ENCODE measurements at places on chromosomes 1 and 21.

DNA sequence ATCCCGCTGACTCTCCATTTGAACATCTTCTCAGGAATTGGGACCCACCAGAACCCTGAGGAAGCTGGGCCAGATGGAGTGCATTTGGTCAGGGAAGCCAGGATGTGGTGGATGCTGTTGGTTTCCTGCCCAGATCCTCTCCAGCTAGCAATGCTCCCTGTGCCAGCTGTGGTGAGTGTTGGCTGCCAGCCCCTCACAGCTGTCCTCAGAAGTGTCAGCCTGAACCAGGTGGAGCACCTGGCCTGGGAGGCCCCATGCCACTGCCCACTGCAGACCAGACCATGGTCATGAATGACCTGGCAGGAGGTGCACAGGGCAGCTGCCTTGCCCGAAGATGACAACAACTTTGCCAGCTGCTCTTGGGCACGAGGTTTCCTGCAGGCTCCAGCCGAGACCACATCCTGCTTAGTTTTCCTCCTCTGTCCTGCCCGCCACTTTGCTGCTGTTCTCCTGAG lies 54.4 kb downstream of the PRSS38 start:
- DNase-seq: no peak

DNA sequence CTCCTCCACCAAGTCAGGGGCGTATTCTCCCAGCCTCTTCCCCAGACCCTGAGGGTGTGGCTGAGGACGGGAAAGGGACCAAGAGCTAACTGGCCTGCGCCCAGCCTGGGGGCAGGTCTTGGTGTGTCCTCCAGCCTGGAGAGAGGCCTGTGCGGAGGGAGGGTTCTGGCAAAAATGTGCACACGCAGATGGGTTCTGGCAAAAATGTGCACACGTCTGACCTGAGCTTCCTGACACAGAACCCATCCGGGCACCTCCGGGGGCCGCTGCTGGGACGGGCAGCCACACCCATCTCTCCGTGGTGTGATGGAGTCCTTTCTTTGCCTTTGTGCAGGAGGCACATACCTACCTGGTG lies 23.1 kb upstream of the PKP1 start:
- peak; percentile 82 for DNase-seq

DNA sequence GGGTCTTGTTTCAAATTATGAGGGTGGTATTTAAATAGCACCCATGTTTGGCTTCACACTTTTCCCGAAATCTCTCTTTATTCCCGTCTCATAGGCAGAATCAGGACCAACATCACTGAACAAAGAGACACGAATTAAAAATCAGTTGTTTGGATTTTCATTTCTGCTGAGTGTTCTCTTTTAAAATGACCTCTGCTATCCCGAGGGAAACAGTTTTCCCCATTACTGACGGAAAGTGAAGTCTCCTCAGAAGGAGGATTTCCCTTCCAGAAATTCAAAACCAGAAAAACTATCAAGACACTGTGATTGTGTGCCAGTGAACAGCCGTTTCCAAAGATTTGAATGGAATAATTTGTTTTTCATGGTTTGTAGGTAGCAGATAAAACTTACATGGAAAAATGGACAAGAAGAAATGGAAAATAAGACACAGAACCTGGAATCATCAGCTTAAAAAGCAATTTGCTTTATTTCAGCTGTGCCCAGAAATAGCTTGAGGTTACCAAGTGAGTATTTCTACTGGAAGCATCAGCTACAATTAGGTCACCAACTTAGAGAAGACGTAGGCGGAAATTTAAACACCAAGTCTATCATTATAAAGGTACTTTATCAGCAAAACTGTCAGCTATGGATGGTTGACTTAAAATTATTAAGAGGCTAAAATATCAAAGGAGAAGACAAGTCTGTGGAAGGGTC lies 68.5 kb downstream of the RUNX1 start:
- DNase-seq: no peak

DNA sequence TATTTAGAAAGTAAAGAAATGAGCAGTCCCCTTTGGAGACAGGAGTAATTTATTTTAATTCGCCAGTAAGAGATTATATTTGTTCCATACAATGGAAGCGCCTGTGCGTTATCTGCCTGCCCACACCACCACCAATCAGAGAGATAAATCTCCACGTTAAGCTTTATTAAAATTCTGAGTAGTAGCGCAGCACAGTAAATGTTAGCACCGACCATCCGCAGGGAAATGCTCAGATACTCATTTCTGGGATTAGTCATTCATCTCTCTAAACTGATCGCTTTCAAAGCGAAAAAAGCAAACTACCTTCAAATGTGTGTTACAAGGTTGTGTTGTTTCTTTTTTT lies 1.2 kb downstream of the ETS2 start:
- no peak for DNase-seq

DNA sequence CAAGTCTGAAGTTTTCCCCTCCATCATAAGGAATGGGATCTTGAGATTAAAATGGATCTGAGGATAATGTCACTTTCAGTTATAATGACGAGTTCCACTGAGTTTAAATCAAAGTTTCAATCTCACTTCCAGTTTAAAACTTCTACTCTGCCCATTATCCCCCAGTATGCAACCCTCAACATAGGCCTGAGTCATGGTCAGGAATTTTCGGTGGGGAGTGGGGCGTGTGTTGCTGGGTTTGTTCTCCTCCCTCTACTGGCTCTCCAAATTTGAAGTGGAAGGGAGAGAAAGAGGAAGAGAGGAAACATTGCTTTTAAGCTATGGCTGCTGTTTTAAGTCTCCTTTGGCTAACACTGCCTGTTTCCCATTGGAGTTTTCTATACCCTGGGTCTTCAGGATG lies 152.9 kb downstream of the TM2D1 start:
- no peak for DNase-seq

DNA sequence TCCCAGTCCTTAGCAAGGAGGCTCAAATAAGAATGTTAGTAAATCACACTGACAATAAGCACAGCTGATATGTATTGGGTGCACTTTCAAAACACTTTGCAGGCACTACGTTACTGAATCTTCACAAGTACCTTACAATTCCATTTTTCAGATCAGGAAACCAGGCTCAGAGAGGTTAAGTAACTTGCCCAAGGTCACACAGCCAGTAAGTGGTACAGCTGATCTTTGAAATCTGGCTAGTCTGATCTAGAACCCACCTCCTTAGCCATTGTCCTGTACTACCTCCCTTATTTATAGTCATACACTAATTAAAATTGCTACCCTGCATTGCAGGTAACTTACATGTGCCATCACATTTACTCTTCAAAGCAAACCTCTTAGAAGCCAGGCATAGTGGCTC lies 122.1 kb upstream of the KLHDC7A start:
- DNase-seq: no peak

DNA sequence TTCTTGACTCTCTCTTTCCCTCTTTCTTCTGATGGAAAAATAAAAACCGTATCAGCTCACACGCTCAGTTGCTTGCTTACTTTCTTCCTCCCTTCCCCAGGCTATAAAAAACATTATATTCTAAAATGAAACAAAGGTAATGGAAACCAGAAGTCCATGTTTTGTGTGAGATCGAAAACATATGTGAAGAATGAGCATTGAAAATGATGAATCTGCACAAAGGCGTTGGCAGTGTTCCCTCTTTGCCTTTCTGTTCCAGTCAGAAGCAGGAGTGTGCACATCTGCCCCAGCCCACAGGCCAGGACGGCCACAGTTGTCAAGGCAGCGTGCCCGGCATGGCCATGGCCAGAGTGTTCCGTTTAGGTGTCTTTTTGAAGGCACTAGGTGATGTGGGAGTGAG lies 185.3 kb upstream of the USP24 start:
- DNase-seq: peak; percentile 95

DNA sequence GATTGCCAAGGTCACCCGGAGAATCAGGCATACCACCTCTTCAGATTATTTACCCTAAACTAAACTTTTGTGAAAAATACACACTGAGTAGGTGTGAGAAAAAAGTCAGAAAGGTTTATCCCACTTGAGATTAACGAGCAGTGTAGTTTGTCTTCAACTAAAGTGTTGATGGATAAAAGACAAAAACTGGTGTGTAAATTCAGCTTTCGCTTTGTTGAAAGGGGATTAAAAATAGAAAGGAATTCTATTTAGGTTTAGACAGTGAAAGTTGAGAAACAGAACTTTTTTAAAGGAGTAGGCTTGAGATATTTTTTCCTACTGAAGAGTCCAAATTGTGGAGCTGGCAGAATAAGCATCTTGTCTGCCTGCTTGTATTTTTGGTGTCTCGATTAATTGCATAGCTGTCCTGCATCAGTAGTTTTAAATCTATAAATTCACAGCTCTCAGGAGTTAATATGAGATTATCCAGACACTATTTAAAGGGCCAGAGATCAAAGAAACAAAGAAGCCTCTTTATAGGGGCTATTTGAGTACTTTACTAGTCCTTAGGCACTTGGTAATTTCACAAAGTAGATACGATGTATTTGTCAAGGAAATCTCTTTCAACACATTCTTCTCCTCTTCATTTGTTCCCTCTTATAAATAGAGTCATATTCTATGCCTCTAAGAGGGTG lies 46.7 kb upstream of the RABGAP1L start:
- DNase-seq: peak; percentile 4

GRCh38 chr1:201226859-201227488 lies 36.4 kb downstream of the IGFN1 start:
- no peak for DNase-seq

GRCh38 chr1:158654086-158654485 lies 32.4 kb downstream of the SPTA1 start:
- DNase-seq: no peak

GRCh38 chr1:108142773-108143394 lies 57.3 kb downstream of the SLC25A24 start:
- no peak for DNase-seq

GRCh38 chr1:167135281-167135840 lies 41.5 kb downstream of the STYXL2 start:
- DNase-seq: no peak

GRCh38 chr1:67429528-67430357 lies 459 bp downstream of the SERBP1 start:
- DNase-seq: no peak

- no peak for DNase-seq
Observed at GRCh38 chr21:42651515-42652401, 1.7 kb upstream of the PDE9A start.

- no peak for DNase-seq
Observed at GRCh38 chr1:28313702-28314546, 14.9 kb upstream of the MED18 start.

GRCh38 chr1:54350360-54350759 lies 55.8 kb downstream of the SSBP3 start:
- no peak for DNase-seq

DNA sequence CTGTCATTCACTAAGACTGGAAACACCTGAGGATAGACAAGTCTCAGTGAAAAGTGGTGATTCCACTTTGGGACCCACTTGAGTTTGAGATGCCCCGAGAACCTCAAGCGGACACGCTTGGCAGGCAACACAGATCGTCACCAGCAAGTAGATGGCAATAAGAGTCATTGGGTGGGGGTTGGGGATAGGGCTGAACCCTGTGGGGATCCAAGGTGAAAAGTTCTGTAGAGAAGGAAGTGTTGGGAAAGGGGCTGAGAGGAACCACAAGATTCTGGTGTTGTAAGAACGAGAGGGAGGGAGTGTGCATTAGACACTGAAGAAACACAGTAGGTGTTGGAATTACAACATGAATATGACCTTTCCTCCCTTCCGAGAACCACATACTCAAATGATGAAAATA lies 45.4 kb upstream of the TDRD10 start:
- no peak for DNase-seq

DNA sequence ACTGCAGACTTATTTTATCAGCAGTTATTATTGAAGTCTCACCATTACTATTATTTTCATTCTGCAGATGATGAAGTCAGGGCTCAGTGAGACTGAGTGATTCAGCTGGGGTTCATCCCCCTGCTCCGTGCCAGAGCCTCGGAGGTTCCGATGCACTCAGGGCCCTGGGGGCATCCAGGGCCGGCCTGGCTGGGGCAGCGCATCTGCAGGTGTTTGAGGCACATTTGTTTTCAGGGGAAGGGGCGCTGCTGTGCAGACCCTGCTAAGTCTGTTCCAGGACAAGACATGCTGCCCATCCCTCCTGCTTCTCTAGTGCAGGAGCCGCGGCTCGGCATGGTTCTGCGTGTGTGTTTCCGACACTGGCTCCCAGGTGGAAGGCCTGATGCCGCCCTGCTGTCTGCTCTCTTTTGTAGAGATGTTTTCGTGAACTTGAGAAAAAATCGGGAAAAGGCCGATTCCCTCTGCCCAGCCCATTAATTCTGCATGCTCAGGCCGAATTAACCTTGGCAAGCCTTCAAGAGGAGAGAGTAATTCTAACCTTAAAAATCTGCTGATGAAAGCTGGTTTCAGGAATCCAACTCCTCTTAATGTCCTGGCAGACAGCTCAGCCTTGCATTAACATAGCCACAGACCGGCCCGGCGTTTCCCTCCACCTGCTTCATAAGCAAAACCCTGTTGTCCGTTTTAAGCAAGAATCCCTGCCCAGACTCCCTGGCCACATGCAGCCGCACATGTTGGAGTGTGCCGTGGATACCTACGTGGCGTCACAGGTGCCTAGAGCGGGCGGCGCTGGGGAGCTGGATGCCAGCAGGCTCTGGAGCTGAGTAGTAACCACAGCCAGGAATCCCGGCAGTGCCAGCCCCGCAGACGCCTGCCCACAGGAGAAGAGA lies 316.0 kb upstream of the VAMP3 start:
- peak; percentile 38 for DNase-seq

GRCh38 chr1:100556925-100557605 lies 19.1 kb downstream of the GPR88 start:
- no peak for DNase-seq

DNA sequence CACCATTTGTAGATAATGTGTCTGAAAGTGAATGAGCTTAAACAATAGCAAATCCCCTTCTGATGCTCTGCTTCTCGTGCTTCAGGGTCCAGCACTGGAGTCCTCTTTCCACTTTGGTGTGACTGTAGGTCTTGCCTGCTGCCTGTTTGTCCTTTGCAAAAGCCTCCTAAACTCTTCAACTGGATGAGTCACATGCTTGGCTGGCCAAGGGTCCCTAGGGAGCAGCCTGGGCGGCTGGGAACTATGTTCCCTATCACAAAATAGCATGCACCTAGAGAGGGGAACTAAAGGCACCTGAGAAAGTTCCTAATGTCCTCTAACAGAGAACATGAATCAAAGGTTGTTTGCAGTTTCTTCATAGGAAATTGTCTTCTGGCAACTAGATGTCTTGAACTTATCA lies 607.2 kb upstream of the PLXNA2 start:
- DNase-seq: no peak

DNA sequence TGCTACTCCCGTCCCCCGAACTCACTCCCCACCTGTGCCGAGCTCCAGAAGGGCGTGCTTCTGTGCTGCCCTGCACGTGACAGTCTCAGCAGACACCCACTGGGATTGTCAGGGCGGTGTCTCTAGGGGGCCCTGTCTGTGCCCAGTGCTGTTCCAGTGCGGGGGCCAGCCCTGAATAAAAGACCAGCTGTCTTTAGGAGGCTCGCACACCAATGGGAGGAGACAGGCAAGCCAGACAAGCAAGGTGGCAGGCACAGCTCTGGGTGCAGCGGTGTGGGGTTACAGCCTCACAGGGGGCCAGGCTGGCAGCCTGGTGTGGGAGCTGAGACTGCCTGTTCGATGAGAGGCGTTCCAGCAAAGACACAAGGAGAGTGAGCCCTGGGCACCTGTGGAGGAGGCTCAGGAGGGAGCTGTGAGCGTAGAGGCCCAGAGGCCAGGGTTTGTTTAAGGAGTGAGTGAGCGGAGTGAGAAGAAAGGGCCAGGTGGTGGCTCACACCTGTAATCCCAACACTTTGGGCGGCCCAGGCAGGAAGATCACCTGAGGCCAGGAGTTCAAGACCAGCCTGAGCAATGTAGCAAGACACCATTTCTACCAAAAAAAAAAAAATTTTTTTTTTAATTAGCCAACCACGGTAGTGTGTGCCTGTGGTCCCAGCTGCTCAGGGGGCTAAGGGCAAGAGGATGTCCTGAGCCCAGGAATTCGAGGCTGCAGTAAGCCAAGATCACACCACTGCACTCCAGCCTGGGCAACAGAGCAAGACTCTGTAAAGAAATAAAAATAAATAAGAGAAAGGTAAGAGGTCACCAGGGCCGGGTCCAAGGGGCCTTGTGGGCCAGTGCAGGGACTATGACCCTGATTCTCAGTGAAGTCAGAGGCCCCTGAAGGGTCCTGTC lies 48.2 kb upstream of the ARHGEF16 start:
- no peak for DNase-seq
